ENCODE measurements at places on chromosomes 12 and 14. TPM values are rescaled to one million over a fixed set of nuclear protein-coding genes. Genes with fewer than 3 reads are reported as not detected.

SPRYD4 gene
- total RNA-seq, result 2.2 TPM

ARPC3 gene
- 258 TPM for total RNA-seq

POTEM gene
- not detected for total RNA-seq

MGP gene
- 604 TPM for total RNA-seq

EPYC gene
- total RNA-seq, result not detected

KRT83 gene
- total RNA-seq, result not detected

RASSF8 gene
- 56.8 TPM for total RNA-seq

OGFOD2 gene
- total RNA-seq, result 5.6 TPM

CLEC2A gene
- total RNA-seq, result not detected

BLTP3B gene
- 40.3 TPM for total RNA-seq

DACT1 gene
- 5.0 TPM for total RNA-seq

GUCY2C gene
- total RNA-seq, result not detected

- DNase-seq, result no peak
Observed at GRCh38 chr14:49581209-49582112, 4.7 kb downstream of the RPS29 start.

DNA sequence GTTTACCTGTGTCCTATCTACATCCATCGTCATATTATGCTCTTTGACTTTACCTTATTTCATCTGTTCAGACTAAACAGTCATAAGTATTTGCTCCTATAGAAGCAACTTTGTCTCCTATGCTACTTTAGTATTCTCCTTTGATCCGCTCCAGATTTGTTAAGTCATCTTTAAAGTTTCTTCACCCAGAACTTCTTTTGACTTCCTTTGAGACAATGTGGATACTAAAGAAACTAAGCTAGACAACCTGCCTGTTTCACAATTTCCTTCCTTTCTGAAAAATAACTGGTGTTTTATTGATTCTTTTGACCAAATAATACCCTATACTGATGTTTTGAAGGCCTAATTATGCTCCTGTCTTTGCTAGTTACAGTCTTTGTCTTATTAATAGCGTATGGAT lies 30.0 kb upstream of the LRRK2 start:
- no peak for DNase-seq

- DNase-seq, result no peak
Observed at GRCh38 chr12:52202361-52203078, 10.7 kb upstream of the KRT80 start.

DNA sequence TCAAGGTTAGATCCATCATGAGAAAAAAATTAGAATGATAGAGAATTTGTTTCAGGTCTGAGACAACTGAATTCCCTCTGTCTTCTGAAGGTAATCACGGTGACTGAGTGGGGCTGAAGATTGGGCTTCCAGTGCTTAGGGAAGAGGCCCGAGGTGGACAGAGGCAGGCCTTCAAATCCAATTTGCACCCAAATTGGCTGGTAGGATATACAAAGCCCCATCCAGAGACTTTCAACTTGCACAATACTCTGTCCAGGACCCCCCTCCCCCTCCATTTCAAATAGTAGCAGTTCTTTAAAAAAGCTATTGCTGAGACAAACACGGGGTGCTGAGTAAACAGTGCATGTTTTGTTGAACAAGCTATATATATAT lies 3.6 kb upstream of the FOXG1 start:
- DNase-seq, result no peak

GRCh38 chr14:74179856-74180255 lies 59.4 kb upstream of the VSX2 start:
- DNase-seq, result no peak

DNA sequence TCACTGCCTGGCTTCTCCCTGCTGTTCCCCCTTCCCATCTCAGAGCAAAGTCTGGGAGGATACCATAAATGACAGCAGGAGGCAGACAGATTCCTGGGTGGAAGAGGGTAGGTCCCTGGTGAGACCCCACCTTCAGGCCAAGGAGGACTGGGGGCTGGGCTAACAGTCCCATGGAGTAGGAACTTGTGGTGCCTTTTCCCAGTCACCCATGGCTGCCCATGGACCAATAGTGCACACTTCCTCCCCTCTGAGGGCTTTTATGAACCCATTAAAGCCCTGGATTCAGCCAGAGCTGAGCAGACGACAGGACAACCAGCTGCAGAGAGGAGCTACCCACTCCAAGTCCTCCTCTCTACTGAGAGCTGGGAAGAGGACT lies 36.6 kb upstream of the OR5AU1 start:
- DNase-seq, result no peak

DNA sequence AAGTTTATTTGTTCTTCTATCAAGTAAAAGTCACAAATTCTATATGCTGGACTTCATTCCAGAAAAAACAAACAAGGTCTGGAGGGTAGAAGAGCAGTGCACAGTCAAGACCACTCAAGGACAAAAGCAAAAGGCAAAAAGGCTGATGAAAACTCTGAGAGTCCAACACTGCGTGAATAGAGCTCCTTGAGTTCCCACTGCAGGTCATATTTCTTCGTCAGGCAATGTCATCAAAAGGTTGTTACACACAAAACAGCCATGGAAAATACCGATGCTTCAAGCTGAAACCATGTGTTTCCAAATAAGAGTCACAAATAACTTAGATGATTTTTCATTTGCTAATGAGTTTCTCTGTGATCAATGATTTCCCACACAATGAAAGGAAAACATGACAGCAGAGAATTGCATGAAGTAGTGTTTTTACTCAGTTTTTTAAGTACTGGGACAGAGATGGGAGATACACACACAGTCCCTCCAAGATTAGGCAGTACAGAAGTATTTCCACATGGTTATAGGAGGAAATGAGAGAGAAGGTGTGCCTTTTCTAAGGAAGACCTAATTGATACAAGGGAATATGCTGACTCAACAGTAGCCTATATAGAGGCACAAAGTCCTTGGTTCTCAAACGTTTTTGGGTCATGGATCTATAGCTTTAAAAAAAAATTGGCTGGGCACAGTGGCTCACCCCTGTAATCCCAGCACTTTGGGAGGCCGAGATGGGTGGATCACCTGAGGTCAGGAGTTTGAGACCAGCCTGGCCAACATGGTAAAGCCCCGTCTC lies 177.7 kb downstream of the MED13L start:
- DNase-seq, result no peak

- no peak for DNase-seq
Observed at GRCh38 chr12:26361964-26362363, 166.6 kb downstream of the SSPN start.

DNA sequence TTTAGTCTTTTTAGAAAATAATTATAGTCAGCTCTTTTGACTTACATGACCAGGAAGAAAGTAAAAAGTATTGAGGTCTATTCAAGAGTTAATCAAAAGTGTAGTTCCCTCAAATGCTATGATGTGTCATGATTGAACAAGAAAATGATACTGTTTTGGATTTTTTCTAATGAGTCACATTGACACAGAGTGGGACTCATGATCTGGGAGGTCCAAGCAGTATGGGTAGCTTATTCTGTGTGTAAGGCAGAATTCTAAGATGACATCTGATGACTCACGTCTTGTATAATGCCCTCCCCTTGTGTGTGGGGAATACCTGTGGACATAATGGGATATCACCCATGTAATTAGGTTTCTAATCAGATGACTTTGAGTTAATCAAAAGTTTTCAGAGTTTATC lies 178.1 kb upstream of the DDHD1 start:
- DNase-seq, result no peak

GRCh38 chr12:11307143-11307542 lies 3.1 kb downstream of the PRB4 start:
- DNase-seq, result no peak

- no peak for DNase-seq
Observed at GRCh38 chr12:121080909-121081308, 41.9 kb upstream of the OASL start.

GRCh38 chr14:89422952-89423345 lies 5.9 kb upstream of the FOXN3 start:
- DNase-seq, result no peak

- DNase-seq, result no peak
Observed at GRCh38 chr12:67798768-67799167, 150.2 kb downstream of the DYRK2 start.

GRCh38 chr12:129571901-129572494 lies 331.8 kb downstream of the TMEM132D start:
- DNase-seq, result no peak

- no peak for DNase-seq
Observed at GRCh38 chr12:117577122-117577657, 215.8 kb upstream of the NOS1 start.

DNA sequence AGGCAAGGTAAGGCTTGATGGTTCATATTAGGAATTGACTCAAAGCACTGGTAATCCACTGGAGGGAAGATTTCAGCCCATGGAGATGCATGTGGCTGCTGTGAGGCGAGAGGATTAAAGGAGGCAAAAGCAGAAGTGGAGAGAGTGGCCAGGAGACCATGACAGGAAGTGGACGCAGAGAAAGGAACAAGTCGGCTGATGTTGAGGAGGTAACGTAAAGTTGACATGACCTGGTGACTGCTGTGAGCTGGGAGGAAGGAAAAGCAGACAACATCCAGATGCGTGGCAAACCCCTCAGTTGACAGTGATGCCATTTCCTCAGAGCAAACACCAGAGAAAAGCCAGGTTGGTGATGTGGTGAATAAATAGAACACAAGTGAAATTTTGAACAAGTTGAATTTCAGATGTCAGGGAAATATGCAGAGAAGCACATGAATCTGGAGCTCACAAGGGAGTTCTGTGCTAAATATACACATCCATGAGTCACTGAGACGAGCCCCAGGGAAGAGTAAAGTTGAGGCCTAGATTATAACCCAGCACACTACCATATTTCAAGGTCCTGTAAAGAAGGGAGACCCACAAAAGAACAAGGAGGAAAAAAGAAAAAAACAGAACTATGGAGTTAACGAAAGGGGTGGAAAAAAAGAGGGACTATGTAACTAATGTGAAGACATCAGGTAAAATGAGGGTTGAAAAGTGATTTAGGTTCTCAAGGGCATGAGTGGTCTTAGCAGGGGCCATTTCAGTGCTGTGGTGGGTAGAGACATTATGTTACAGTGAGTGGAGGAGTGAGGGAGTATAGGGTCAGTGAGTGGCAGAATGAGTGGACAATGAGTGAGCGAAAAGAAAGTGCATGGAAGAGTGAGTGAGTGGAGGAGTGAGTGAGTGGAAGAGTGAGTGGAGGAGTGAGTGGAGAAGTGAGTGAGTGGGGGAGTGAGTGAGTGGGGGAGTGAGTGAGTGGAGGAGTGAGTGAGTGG lies 61.6 kb upstream of the GZMB start:
- DNase-seq, result peak; percentile 62

GRCh38 chr12:24352363-24352762 lies 402.9 kb upstream of the SOX5 start:
- no peak for DNase-seq

- no peak for DNase-seq
Observed at GRCh38 chr12:7709969-7710675, 1.1 kb upstream of the DPPA3 start.

DNA sequence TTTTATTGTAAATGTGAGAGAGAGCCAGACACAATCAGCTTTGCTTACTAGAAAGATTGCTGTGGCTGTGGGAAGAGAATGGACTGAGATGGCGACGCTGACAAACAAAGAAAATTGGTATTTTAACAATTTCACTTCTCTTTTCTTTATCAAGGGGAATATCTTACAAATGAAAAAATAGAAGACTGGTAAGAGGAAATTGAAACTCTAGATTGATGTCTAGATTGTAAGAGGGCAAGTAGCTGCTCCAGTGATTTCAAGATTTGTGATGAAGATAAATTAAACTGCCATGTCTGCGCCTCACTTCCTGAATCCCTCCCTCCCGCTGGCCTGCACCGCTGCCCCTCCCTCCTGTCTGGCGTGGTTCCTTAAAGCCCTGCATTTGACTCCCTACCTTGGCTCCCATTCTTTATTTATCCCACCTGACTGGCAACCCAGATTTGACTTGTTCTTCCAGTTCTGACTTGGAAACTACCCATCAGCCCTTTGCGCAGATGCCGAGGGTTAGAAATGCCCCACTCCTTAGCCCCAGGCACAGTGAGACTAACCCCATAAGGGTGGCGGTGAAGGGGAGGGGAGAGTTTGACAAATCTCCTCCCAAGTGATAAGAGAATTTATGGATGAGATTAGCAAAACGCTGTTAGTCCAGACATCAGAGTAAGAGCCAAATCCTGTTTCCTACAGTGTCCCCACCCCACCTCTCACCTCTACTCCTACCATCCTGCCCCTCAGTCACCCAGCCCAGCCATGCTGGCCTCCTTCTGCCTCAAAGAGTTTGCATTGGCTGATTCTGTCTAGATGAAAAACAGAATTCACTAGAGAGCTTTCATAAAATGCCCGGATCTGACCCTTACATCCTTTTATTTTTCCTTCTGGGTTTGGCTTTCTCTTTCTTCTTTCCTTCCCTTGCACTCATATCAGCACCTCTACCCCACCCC lies 125.3 kb upstream of the ATF7IP start:
- no peak for DNase-seq

GRCh38 chr12:52122540-52122871 lies 43.0 kb downstream of the SMIM41 start:
- DNase-seq, result no peak

- DNase-seq, result no peak
Observed at GRCh38 chr14:69536971-69537370, 37.7 kb downstream of the CCDC177 start.

DNA sequence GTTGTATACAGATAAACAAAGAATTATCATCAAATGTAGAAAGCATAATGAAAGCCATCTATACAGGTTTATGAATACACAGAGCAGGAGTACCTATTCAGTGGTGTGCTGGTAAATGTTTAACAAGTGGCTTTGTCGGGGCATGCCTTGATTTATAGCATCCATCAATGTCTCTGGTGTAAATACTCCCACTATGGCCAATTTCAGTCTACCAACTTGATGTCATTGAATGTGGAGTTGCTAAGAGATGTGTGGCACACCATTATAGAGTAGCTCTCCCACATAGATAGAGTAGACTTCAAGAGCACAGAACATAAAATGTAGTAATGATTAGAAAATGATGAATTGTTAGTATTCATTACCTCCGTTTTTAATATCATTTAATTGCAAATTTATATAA lies 9.3 kb downstream of the GRIP1 start:
- DNase-seq, result no peak

DNA sequence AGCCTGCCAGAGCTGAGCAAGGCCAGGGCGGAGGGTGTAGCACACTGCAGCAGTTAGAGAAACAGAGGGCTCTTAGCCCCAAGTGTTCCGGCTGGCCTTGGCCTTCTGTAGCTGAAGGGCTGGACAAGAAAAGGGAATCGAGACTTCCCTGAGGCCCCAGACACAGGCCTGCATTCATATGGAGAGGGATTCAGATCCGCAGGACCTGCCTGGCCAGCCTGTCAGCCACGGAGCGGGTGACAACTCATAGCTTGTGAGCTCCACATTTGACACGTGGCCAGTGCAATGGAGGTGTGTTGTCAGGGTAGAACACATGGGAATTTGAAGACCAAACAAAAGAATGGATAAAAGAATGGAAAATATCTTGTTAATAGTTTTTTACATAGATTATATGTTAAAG lies 182.2 kb upstream of the GSC start:
- DNase-seq, result no peak
